8988T (cell line): ENCODE measurements at places on chromosomes 1 and 21.
A peak's percentile ranks its signal among the peaks of the same experiment; 100 is the strongest.

DNA sequence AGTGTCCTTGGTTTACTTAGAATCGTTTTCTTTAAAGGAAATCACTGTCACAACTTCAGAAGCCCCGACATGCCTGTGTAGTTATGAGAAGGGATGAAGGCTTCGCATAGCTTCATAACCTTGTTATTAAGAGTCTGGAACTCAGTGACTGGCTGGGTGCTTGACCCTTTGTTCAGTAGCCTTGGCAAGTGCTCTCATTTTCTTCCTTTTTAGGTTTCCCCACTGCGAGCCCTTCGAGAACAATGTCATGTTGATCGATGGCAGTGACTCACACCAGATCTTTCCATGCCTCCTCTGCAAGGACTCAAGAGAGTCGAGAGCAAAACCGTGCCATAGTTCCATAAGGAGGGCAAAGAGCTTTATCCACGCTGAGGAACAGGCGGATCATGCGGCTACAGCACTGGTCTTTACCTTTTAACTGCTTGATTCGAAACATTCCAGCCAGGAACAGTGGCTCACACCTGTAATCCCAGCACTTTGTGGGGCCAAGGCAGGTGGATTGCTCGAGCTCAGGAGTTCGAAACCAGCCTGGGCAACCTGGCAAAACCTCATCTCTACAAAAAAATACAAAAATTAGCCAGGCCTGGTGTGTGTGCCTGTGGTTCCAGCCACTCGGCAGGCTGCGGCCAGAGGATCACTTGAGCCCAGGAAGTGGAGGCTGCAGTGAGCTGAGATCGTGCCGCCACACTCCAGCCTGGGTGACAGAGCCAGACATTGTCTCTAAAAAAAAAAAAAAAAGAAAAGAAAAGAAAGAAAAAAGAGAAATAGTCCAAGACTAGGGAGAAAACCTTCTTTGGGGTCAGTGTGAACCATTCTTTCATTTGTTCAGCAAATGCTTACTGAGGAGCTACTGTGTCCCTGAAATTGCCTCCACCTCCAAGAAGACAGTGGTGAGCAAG, 95.4 kb upstream of the ERRFI1 start:
- no peak for DNase-seq

- no peak for DNase-seq
These were observed 49.4 kb downstream of the WDR4 start for GRCh38 chr21:42829954-42830353.

- DNase-seq, result no peak
These were observed 31.3 kb upstream of the ACTN2 start for GRCh38 chr1:236654957-236655356.

- DNase-seq, result peak; percentile 52
These were observed 3.1 kb downstream of the NUAK2 start for GRCh38 chr1:205318231-205318991.

GRCh38 chr1:180630408-180631193, 1.2 kb upstream of the XPR1 start:
- DNase-seq, result no peak

DNA sequence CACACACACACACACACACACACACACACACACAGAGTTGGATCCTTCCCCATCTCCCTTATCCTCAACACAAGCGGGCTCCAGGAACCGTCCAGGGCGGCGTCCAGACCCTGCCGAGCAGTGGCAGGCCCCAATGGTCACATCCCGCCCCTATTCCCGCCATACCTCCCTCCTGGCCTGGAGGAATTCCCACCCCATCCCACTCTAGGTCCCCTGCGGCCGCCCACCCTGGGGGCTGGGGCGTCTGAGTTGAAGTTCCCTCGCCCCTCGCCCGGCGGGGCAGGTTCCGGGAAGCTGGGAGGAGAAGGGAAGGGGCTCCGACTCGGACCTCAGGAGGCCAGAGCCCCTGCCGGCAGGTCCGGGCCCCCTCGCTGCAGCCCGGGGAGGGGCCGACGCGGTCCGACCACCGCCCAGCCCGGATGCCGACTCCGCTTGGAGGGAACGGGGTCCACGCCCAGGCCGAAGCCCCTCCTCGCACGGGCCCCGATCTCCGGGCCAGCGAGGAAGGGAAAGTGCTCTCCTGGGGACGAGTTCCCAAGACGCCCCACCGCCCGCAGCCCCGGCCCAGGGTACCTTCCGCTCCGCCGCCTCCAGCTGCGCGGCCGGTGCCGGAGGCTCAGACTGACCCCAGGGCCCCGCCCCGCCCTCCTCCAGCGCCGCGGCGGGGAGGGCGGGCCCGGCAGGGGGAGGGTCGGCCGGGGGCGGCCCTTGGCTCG, at the start of gene RHOC:
TSS of gene RHOC (minus strand) at position 623 of the 716 bp plus-strand sequence. CDS start 3,328 bp downstream, outside the sequence.
- DNase-seq, result peak; percentile 73

GRCh38 chr1:190000365-190000872, 477.2 kb downstream of the BRINP3 start:
- DNase-seq, result no peak

DNA sequence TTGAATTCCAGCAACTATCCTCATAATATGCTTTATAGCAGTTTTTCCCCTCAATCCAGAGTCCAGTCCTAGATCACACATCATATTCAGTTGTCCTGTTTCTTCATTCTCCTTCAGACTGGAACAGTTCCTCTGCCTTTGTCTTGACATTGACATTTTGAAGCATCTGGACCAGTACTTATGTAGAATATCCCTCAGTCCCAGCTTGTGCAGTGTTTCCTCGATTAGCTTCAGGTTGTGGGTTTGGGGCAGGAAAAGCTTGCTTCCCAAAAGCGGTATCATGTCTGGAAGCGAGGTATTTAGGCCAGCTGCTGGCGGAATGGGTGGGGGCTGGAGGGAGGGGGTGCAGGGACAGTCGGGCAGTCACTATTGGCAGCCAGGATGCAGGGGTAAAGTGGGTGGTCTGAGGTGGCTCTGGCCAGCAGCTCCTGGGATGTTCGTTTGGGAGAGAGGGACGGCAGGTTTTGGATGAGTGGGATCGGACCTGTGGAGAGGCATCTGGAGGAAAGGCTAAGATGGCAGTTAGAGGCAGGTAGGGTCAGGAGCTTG, 6.5 kb downstream of the THEMIS2 start:
- no peak for DNase-seq

DNA sequence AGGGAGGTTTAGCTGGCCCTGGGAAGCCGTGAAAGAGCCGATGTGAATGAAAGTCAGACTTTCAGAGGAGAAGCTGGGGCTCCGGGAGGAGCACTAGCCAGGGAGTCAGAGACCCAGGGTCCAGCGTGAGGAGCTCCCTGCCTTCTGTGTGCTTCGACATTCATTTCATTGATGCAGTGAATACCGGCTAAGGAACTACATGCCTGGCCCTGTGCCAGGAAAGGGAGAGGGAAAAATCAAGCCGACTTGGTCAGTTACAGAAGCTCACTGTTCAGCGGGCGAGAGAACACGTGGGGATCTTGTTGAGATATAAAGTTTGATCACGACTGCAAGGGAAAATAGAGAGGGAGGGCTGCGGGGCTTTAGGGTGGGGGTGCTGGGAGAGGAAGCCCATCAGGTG, 76.7 kb upstream of the RUNX3 start:
- no peak for DNase-seq

DNA sequence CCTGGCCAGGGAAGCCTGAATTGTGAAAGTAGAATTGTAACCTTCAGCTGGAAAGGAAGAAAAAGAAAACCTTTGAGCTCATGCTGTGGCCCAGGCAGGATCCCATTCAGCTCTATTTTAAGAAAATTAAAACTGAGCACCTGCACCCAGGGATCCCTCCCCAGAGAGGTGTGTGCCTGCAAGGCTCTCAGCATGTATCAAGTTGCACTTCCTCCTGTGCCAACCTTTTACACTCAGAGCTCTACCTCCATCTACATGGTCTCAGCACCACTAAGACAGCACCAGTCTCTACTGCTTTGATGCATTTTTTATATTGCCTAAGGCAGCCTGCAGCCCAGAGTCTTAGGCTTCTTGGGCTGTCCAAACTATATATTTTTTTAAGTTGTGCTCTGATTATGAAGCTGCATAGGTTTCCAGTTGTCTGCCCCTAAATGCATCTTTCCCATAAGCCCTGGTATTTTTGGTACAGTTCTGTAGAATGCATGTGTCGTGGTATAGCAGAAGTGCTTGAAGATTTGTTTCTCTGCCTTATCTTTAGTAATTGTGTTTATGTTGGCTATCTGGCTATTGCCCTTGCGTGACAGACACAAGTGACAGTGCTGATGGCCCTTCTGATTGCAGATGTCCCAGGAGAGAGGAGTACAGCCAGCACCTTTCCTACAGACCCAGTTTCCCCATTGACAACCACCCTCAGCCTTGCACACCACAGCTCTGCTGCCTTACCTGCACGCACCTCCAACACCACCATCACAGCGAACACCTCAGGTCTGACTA, 63.1 kb downstream of the PTPRC start:
- DNase-seq, result no peak

DNA sequence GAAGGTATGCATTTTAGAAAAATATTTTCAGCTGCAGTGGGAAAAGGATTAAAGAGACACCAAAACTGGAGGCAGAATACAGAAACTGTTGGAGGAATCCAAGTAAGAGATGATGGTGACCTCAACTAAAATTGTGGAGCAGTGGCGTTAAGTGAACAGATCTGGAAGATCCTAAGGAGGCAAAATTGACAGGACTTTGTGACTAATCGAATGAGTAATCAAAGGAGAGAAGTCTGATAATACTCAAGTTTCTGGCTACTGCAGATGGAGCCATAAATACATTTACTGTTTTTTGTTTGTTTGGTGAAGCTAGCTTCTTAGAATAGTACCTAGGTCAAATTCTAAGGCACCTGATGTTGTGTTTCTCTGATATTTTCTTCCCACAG, 3.1 kb downstream of the CTBS start:
- no peak for DNase-seq

DNA sequence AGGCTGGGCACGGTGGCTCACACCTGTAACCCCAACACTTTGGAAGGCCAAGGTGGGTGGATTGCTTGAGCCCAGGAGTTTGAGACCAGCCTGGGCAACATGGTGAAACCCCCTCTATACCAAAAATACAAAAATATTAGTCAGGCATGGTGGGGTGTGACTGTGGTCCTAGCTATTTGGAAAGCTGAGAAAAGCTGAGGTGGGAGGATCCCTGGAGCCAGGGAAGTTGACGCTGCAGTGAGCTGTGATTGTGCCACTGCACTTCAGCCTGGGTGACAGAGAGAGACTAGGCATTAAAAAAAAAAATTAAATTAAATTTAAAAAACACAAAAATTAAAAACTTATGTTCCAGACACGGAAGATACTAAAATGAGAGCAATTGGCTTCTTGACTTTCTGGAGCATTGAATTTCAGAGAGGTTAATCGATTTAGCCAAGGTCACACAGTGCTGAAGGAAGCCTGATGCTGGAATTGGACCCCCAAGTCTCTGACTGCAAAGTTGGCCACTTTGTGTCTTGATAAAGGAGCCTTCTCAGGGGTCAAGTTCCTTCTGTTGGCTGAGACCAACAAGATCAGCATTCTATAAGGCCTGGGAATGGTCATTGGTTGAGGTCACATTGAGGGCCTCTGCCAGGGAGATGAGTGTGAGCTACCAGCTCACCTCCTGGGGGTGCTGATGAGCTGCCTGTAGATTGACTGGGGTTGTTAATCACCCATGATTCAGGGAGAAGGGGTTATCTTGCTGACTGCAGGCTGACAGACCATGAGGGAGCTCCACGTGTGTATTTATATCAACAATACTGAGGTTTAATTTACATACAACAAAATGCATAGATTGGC, 54.3 kb downstream of the RPS6KA1 start:
- DNase-seq, result no peak

GRCh38 chr1:172774561-172774960, 115.7 kb downstream of the FASLG start:
- no peak for DNase-seq

DNA sequence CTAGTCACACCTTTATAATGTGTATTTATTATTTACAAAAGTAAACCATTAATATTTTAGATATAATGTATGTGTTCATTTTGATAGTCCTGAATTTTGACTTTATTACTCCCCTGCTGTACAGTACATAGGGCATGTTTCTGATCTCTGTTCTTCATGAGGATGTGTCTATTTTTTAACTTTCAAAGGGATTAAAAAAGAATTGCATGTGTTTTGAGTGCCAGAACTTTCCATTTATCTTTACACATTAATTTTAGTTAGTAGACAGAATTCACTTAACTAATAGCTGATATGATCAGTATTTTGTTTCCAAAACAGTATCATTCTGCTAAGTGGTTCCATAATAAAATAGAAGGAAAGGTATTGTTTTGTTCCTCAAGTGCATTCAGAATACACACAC, 3.1 kb downstream of the PBX1 start:
- DNase-seq, result no peak

DNA sequence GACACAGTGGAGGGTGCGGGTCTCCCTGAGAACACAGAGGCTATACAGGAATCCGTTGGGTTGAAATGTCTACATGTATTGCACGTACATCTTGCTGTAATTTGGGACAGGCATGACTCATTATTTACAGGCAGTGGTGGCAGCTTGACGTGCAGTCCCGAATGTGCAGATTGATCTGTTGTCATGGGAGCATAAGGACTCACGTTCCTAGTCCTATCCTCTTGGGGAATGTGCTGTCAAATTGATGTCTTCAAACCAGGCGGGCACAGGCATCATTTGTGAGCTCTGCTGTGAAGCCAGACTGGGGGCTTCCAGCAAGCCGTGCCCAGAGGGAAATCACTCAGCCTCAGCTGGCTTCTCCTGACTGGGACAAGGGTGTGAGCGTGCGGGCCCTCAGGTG, 40.5 kb downstream of the S100B start:
- DNase-seq, result no peak

DNA sequence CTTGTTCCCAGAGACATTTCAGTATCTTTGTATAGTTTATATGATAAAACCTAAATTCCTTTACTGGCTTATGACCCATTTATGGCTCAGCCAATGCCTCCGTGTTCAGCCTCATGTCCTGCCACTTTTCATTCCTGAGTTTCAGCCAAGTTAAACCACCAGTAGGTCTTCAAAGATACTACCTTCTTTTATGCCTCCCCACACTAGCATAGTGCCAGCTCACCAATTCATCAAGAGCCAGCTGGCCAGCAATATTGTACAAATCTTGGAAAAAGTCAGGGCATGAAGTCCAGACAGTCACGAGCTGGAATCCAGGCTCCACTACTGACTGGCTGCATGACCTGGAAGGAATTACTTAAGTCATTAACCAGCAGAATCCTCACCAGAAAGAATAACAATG, 446.0 kb downstream of the GPATCH2 start:
- DNase-seq, result no peak

DNA sequence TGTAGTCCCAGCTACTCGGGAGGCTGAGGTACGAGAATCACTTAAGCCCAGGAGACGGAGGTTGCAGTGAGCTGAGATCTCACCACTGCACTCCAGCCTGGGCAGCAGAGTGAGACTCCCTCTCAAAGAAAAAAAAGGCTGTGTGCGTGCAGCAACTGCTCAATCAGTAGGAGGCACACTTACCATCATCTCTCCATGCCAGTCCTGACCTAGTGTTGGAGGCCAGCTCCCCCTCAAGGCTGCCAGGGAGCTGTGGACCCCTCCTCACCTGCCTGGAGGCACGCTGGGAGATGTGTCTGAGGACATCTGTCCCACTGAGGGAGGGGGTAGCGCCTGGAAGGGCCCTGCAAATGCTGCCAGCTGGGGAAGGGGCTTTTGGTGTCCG, 11.9 kb downstream of the RPS6KA1 start:
- DNase-seq, result peak; percentile 7
